ENCODE measurements at places on chromosomes 2 and 18. TPM values are rescaled to one million over a fixed set of nuclear protein-coding genes. Genes with fewer than 3 reads are reported as not detected.

The CYP1B1 gene
- total RNA-seq = 17.7 TPM

The CNTNAP5 gene
- not detected for total RNA-seq

GRCh38 chr18:73235921-73236320, 368.1 kb upstream of the NETO1 start:
- H3K27ac ChIP-seq = no peak overlapping the region
- no peaks in the 10 kb centered on the region for H3K36me3 ChIP-seq
- no peaks in the 10 kb centered on the region for H3K4me1 ChIP-seq
- H3K27me3 ChIP-seq = no peaks in the 10 kb centered on the region
- H3K4me3 ChIP-seq = no peak overlapping the region

DNA sequence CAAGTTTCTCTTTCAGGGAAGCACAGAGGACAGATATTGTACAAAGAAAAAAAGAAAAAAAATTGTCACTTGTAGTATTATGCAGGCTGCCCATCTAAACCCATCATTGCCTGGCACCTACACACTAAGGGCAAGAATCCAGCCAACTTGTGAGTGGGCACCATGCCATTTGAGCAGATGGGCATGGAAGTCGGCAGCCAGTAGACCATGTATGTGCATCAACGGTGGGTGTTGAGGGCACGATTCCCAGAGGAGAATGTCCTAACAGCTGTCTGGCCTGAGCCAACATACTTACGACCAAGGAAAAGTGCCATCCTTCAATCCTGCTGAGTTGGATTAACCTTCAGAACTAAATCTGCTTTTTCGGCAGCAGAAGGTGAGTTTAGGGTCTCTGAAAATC, 63.9 kb downstream of the ARHGAP15 start:
- no peaks in the 10 kb centered on the region for H3K36me3 ChIP-seq
- no peak for DNase-seq
- H3K4me3 ChIP-seq = no peak overlapping the region

- DNase-seq = no peak
- H3K27me3 ChIP-seq = no peaks in the 10 kb centered on the region
Observed at GRCh38 chr2:207459990-207460757, 69.6 kb upstream of the CREB1 start.

DNA sequence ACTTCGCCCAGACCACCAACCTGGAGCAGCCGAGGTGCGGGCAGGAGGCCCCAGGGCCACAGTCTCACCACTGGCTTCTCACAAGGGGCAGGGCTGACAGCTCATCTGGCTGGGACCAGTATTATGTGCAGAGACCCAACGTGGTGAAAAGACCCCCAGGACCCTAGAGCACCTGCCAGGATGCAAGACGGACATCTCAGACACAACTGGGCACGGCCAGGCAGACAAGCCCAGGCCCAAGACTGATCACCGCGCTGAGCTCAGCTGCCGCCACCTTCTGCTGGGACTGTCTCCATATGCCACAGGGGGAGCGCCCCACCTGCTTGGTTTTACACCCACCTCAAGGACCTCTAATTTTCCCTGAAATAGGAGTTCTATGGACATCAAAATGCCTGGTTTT, 23.2 kb downstream of the HDAC4 start:
- H3K4me3 ChIP-seq = no peak overlapping the region
- DNase-seq = no peak
- peaks cover 39% of the 10 kb centered on the region for H3K4me1 ChIP-seq
- no peaks in the 10 kb centered on the region for H3K36me3 ChIP-seq

GRCh38 chr18:22921772-22922171, 11.4 kb upstream of the RBBP8 start:
- no peaks in the 10 kb centered on the region for H3K27me3 ChIP-seq
- no peak for DNase-seq
- H3K4me1 ChIP-seq = no peaks in the 10 kb centered on the region
- no peak overlapping the region for H3K27ac ChIP-seq

DNA sequence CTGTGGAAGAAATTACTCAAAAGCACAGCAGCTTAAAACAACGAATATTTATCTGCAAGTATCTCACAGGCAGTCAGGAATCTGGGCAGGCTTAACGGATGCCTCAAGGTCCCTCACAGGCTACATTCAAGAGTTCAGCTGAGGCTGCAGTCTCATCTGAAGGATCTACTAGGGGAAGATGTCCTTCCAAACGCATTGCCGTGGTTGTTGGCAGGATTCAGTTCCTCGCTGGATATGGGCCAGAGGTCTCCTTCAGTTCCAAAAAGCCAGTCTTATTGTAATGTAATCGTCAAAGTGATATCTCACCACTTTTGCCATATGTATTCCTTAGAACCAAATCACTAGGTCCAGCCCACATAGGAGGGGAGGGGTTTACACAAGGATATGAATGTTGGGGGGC, 98.2 kb upstream of the EPAS1 start:
- DNase-seq = no peak
- H3K36me3 ChIP-seq = no peaks in the 10 kb centered on the region

The DSG4 gene
- total RNA-seq = not detected

The MAP3K19 gene
- not detected for total RNA-seq

DNA sequence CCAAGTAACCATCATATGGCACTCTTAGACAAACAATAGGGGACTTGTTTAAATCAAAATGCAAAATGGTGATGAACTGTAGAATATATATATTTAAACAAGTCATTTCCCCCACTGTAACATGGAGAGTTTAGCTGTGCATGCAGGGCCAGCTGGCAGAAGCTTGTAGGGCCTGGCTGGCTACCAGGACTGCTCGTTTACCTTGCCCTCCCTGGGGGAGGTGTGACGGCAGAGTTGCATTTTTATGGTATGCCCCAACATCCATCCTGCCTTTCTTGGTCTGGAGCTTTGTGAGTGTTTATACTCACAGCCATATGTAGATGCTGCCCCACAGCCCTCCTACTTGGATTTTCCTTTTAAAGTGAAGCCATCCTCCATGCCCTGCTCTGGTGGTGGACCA, 101.7 kb upstream of the ZFP36L2 start:
- H3K36me3 ChIP-seq = no peaks in the 10 kb centered on the region
- no peak for DNase-seq
- H3K27me3 ChIP-seq = no peaks in the 10 kb centered on the region
- H3K4me1 ChIP-seq = peaks cover 95% of the 10 kb centered on the region

DNA sequence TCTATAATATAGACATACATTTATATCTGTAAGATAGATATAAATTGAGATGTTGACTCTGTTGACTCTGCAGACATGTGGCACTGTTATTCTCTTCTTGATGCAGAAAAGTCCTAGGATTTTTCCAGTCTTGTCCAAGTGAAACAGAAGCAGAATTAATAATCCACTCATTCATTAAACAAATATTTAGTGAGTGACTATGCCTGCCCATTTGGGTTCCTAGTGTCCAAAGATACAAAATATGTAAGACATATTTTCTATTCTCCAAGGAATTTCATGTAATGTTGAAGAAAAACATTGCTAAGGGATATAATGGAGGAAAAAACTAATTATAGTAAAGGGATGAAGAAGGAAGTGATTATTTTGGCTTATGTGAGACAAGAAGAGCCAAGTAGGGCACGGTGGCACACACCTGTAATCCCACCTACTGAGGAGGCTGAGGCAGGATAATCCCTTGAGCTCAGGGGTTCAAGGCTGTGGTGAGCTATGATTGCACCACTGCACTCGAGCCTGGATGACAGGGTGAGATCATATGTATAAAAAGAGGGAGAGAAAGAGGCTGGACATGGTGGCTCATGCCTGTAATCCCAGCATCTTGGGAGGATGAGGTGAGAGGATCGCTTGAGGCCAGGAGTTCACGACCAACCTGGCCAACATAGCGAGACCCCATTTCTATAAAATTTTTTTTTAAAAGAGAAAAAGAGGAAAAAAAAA, 19.9 kb upstream of the PLEKHH2 start:
- H3K27me3 ChIP-seq = peaks cover 33% of the 10 kb centered on the region
- H3K4me1 ChIP-seq = no peaks in the 10 kb centered on the region
- H3K4me3 ChIP-seq = no peak overlapping the region
- no peaks in the 10 kb centered on the region for H3K36me3 ChIP-seq
- H3K27ac ChIP-seq = no peak overlapping the region
- no peak for DNase-seq

- peaks cover 9% of the 10 kb centered on the region for H3K4me1 ChIP-seq
- no peaks in the 10 kb centered on the region for H3K36me3 ChIP-seq
- H3K27ac ChIP-seq = no peak overlapping the region
- no peak for DNase-seq
Observed at GRCh38 chr18:62651276-62652056, 63.9 kb upstream of the PHLPP1 start.

The C2orf81 gene
- total RNA-seq = 0.82 TPM

DNA sequence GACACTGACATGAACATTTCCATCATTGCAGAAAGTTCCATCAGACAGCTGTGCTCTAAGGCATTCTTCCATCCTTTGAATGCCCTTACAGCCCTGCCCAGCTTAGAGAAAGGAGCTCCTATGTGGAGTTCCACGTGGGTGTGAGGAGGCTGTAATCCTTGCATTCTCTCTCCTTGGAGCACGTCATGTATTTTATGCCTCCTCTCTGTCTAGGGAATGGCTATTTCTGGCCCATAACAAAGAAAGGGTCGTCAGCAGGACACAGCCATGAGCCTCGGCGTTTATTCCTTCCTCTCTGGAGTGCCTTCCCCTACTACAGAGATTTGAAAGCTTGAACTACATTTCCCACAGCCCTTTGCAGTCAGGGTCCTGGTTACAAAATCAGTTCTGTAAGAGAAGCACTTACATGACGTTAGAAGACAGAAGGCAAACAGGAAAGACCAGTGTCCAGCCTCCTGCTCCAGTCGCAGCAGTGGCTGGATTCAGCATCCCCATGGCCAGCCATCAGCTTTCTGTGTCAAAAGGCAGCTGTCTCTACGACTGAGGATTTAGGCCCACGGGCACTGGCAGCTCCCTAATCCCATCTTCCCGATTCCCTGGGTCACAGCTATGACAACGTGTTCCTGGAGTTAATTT, 234.9 kb downstream of the TFCP2L1 start:
- peaks cover 14% of the 10 kb centered on the region for H3K27me3 ChIP-seq
- no peak overlapping the region for H3K4me3 ChIP-seq
- no peak overlapping the region for H3K27ac ChIP-seq
- no peak for DNase-seq
- H3K36me3 ChIP-seq = no peaks in the 10 kb centered on the region
- no peaks in the 10 kb centered on the region for H3K4me1 ChIP-seq

- H3K4me3 ChIP-seq = no peak overlapping the region
- DNase-seq = no peak
- H3K27ac ChIP-seq = no peak overlapping the region
- no peaks in the 10 kb centered on the region for H3K27me3 ChIP-seq
- H3K4me1 ChIP-seq = no peaks in the 10 kb centered on the region
- no peaks in the 10 kb centered on the region for H3K36me3 ChIP-seq
Observed at GRCh38 chr2:146246736-146247523, 1597.9 kb upstream of the ACVR2A start.

DNA sequence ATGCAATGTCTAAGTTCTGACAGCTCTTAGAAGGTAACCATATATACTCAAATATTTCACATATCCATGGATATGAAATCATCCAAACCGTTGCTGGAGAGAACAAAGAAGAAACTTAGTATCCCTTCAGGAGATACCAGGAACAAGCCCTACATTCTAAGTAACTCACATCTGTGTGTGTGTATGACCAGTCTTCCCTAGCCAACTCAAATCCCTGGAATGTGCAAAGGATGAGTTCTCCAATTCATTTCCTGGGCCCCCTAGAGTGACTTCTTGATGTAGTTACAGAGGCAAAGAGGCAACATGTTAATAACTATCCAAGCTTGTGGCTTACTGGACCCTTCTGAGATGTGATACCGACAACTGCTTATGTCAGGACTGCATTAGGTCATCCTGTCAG, 20.1 kb downstream of the TPGS2 start:
- H3K4me1 ChIP-seq = peaks cover 12% of the 10 kb centered on the region
- no peak for DNase-seq
- H3K27ac ChIP-seq = no peak overlapping the region
- no peak overlapping the region for H3K4me3 ChIP-seq
- no peaks in the 10 kb centered on the region for H3K27me3 ChIP-seq

GRCh38 chr18:43393174-43393573, 115.9 kb upstream of the SYT4 start:
- no peaks in the 10 kb centered on the region for H3K36me3 ChIP-seq
- no peak overlapping the region for H3K4me3 ChIP-seq
- no peak overlapping the region for H3K27ac ChIP-seq
- DNase-seq = no peak

DNA sequence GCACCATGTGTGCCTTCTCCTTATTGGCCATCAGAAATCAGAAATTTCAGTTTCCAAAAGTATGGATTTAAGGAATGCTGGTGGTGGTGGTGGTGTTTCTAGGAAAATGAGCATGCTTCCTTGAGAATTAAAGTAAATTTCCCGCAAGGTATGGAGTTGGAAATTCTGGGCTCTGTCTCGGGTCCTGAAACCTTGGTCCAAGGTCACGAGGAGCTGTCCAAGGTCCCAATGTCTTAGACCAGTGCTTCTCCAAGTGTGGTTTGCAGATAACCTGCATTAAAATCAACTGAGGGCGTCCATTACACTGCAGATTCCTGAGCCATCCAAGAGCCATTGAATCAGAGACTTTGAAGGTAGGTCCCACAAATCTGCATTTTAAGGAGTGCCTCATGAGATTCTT, 210.9 kb upstream of the PKDCC start:
- peaks cover 13% of the 10 kb centered on the region for H3K4me1 ChIP-seq
- H3K27me3 ChIP-seq = peaks cover 21% of the 10 kb centered on the region
- H3K27ac ChIP-seq = no peak overlapping the region

DNA sequence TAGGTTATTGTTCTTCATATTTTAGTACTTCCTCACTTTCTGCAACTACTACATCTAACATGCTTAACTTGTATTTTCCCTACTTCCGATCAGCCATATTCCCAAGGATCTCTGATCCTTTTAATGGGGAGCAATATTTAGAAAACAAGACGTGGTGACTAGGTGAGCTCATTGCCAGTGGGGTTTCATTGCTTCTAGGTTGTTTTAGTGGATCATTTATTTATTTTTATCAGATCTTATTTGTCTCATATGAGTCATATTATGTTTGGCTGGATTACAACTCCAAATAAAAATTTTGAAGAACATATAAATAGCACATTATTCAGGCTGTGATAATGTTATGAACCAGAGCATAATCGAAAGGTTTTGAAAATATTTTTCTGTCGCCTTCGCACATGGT, 480.9 kb upstream of the TMEFF2 start:
- H3K4me3 ChIP-seq = no peak overlapping the region
- DNase-seq = no peak
- H3K36me3 ChIP-seq = no peaks in the 10 kb centered on the region

DNA sequence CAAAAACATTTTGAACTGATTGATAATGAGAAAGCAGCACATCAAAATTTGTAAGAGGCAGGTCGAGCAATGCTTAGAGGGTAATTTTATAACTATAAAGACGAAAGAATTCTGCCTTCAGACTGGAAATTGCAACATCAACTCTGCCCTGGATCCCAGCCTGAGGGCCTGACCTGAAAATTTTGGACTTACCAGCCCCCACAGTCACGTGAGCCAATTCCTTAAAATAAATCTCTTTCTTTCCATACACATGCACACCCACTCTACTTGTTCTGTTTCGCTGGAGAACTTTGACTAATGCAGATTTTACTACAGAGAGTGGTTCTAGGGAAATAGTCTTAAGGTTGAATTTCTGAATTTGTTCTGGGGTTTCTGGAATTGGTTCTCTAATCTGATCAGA, 14.6 kb upstream of the ACOXL start:
- H3K27ac ChIP-seq = peak overlapping the region; percentile 23
- H3K36me3 ChIP-seq = no peaks in the 10 kb centered on the region
- H3K4me1 ChIP-seq = peaks cover 28% of the 10 kb centered on the region
- no peak overlapping the region for H3K4me3 ChIP-seq

Data from left ventricle myocardium inferior (tissue), 1 donor.